ENCODE measurements at places on chromosomes 2 and 18.

- no peak for DNase-seq
Observed at GRCh38 chr2:141943918-141944317, 186.9 kb downstream of the LRP1B start.

DNA sequence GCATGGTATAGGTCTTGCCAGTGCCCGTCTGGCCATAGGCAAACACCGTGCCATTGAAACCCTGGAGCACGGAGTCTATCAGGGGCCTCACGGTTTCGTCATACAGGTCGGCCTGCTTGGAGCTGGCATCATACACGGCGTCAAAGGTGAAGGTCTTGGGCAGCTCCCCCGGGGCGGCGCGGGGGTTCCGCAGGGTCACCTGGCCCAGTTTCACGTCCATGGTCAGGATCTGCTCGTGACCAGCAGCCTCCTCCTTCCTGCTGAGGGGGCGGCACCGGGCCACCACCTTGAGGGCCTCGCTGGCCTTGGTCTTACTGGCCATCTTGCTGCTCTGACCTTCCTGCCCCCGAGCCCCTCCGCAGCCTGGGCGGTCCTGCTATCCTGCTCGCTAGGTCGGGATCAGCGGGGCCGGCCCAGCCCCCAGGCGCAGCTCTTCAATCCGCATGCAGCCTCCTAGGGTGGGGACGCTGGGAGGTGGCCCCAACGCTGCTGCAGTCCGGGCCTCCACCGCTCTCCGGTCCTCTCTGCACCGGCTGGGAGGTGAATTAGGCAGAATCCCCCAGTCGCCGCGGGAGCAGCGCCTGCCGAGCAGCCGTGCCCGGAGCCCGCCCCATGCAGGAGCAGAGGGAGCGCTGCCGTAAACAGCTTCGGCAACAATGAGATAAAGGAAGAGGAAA lies 563 bp downstream of the KIF3C start:
- no peak for DNase-seq

DNA sequence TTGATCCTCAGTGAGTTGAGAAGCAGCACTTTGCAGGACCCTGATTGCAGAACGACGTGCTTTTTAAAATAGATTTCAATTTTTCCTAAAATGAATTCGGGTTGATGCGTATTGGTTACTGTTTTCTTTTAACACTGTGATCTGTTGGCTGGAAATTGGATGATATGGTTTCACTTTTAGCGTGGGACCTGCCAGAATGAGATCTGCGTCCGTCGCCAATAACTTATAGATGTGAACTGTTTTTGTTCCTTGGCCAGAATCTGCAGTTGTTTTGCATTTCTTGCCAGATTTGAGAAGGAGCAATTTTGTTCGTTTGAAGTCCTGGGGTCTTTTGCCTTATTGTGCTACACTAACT lies 703 bp downstream of the UGGT1 start:
- DNase-seq = no peak

- no peak for DNase-seq
Observed at GRCh38 chr2:104262714-104263113, 591.2 kb upstream of the POU3F3 start.

DNA sequence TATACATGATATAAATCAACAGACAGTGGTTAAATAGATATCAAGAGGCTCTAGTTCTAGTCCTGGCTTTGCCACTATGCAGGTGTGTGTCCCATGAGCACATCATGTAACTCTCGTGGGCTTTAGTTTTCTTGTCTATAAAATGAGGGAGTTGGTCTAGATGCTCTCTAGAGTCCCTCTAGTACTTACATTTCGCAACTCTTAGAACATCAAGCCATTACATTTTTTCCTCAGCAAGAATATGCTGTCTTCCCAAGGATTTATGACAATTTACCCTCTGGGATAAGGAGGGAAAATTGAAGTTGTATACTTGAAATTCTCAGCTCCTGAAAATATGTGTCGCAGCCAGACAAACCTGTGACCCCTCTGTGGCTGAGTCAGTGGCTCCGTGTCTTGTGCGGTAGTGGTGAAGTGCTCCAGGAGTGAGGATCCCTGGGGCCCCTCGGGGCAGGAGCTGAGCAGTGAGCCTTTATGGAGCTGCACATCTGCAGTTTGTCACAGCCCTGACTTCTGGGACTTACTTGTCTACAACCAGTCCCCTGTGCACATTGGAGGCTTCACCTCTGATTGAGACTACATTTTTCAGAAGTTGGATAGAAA lies 6.8 kb downstream of the PKP4 start:
- DNase-seq = no peak

DNA sequence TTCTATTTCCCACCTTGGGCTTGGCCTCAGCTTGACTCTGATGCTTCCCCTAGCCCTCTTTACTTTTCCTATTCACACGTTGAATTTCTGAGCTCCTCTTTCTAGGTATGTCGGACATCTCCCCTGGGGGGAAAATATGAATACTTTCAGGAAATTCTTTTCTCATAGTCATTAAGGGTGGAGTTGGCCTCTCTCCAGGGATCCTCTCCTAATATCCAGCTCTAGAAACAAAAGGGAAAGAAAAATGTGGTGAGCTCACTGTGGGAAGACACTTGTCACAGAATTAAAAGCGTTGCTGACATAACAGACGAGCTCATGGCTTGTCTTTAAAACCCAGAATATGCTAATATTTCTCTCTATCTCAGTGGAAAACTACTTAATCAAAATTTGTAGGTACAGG lies 132.7 kb upstream of the MEX3C start:
- no peak for DNase-seq

DNA sequence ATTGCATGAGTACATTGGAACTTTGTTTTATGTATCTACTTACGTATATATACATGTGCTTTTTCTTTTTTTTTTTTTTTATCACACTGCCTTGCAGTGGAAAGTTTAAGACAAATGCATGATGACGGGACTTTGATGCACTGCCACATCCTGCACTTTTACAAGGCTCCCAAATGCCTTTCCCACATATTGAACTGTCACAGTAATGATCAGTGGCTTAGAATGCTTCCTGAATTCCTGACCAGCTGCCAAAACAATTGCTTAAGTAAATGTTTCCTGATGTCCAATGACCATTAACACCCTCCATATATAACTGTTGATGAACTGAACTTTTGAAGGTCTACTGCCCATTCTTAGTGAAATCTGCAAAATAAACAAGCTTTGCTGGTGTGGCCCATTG lies 60.2 kb downstream of the LYPD6B start:
- DNase-seq = no peak

DNA sequence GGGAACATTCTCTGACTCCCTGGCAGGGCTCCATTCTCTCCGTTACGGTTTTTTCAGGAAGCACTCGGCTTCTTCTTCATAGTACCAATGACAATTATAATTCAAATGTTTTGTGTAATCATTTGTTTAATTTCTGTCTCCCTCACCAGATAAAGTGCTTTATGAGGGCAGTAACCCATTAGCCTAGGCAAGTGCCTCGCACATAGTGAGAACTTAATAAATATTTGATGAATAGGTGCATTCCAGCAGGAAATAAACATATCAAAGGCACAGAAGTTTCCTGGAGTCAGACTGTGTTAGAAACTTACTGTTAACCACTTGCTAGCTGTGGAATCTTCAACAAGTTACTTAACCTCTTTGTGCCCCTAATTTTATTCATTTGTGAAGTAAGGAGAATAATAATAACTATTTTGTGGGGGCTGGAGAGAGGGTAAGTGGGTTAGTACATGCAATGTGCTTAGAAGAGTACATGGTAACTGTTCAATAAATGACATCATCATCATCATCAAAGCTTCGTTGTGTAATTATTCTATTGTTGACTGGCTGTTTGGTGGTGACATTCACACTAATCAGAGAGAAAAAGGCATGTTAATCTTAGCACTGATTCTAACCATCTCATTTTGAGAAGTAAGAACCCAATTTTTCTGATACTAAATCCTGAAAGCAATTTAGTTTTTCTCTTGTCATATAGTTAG lies 352.3 kb downstream of the INSIG2 start:
- DNase-seq = no peak

- no peak for DNase-seq
Observed at GRCh38 chr2:56130463-56131070, 53.2 kb upstream of the CCDC85A start.

DNA sequence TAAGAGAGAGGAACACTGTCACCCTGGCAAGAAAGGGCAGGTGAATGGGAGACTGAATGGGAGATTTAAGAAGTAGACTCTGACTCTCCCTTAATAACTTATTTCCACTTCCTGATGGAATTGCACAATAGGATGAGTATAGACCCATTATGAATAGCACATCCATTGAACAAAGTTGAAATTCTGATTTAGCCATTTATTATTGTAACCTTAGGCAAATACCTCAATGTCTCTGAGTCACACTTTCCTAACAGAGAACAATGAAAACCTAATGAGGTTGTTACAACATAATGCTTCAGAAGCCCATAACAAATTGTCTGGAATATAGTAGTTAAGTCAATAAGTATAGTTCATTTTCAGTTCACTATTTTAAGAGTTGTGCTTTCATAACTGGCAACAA lies 78.9 kb downstream of the NRXN1 start:
- no peak for DNase-seq

DNA sequence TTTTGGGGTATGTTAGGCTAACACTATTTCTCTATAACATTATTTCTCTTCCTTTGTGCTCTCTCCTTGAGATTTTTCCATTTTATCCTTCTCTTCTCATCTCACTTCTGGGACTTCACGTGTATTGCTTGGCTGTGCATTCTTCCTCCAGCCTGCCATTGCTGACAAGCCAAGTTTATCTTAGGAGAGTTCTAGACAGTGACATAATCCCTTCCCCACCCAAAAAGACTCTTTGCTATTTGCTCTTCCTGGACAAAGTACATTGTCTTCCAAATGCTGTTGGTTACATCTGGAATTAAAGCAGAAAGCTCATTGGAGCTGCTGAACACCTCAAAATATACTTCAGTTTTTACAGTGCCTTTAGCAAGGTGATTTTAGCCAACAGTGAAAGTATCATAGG lies 8.9 kb downstream of the TSPYL6 start:
- DNase-seq = no peak

- DNase-seq = no peak
Observed at GRCh38 chr2:38145236-38145635, 69.3 kb upstream of the CYP1B1 start.

DNA sequence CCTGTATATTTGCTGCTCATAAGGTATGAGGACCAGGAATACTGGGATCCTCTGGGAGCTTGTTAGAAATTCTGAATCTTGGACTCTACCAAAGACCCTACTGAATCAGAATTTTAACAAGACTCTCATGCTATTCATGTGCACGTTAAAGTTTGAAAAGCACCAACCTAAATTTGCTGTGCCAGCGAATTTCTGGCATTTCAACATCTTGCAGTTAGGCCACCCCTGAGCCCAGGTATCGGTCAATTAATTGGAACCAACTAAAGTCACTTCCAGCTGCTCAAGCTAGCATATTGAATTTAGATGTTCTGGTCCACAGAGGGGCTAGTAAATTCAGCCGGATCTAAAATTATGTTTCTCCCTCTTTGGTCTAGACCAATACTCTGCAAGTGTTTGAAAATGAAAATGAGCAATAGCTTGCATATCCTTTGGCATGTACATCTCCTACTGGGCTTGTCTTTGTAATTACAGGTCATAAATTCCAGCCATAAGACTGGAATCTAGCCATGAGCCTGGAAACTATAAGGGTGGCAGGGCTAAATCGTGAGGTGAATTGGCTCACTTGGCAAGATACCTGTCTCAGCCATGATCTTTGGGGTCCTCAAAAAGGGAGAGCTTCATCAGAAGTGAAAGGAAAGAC lies 72.4 kb downstream of the SKA1 start:
- DNase-seq = no peak

DNA sequence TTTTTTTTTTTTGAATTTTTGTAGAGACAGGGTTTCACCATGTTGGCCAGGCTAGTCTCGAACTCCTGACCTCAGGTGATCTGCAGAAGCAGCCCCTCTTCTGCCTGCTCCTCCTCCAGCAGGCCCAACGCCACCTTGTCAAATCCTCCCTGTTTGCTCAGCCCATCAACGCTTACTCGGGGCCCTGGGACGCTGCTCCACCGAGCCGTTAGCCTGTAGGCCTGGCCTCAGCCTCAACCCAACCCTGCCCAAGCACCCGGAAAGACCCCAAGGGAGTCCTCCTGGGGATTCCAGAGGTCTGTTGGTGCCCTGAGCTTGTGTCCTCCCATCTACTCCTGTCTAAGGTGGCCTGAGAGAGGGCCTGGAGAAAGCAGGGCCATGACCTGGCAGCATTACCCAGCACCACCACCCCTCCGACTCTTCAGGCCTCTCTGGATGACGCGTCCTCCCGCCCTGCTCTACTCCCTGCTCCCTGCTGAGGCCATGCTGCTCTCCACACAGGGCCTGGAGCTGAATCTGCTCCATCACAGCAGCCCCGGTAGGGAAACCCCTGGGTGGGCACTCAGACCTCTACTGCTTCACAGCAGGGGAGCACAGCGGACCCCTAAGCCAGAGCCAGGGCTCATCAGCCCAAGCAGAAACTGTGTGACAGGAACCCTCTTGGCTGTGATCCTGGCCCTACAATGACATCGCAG lies 3.2 kb downstream of the STK25 start:
- DNase-seq = no peak

- DNase-seq = no peak
Observed at GRCh38 chr2:80238692-80239469, 65.7 kb downstream of the LRRTM1 start.

DNA sequence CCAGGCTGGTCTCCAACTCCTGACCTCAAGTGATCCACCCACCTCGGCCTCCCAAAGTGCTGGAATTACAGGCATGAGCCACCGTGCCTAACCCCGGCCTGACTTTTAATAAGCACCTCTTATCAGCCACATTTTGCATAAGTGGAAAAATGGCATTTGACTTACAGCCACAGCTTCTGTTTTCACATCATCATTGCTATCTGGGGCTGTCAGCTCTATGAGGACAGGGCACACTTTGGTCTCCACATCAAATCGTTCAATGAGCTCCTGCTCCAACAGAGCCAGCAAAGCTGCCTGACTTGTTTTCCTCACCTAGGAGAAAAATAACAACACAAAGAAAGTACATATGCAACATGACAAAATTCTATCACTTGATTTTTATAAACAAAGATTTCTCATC lies 26.4 kb downstream of the PPP4R1 start:
- no peak for DNase-seq

DNA sequence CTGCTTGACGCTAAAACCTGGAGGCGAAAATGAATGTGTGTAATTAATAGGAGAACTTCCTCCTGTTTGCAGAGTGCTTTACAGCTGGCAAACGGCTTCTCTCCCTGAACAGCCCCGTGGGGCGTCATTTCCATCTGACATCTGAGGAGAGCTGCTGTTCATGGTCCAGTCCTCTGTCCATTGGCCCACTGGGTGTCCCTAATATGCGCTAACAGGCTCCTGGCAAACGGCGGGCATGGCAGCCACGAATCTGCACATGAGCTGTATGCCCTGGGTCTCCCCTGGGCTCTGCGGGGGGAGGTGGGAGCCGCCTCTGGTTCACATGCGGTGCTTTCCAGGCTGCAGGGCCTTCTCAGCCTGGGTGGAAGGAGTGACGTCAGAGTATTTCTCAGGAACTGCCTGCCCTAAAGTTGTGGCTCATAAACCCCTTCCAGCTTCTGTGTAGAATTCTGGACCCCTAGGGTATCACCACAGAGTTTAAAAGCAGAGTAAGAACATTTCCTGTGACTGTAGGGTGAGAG lies 73.2 kb downstream of the LRRFIP1 start:
- DNase-seq = peak; percentile 70

Measured in left ventricle myocardium inferior (tissue), 1 donor.